AML-193 (cell line): ENCODE measurements at places on chromosomes 2 and 18.

- no peak for DNase-seq
These were observed 454.6 kb downstream of the MEIS1 start for GRCh38 chr2:66889632-66889882.

- DNase-seq = no peak
These were observed 176.9 kb downstream of the VAPA start for GRCh38 chr18:10090668-10091067.

DNA sequence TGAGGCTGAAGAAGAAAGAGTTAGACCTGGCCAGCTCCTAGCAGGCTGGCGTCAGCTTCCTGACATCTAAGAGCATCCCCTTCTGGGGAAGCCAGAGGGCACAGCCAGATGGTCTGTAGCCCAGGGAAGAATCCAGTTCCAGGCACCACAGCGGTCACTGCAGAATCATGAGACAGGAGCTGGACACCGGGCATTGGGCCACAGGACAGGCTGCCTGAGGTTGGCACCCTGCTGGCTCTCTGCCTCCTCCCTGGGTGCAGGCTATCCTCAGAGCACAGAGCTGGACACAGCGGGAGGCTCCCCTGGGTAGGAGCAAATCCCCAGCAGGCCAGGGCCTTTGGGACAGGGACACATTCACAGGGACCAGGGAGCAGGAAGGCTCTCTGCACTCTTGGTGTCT, 19.8 kb upstream of the ATOH8 start:
- no peak for DNase-seq

DNA sequence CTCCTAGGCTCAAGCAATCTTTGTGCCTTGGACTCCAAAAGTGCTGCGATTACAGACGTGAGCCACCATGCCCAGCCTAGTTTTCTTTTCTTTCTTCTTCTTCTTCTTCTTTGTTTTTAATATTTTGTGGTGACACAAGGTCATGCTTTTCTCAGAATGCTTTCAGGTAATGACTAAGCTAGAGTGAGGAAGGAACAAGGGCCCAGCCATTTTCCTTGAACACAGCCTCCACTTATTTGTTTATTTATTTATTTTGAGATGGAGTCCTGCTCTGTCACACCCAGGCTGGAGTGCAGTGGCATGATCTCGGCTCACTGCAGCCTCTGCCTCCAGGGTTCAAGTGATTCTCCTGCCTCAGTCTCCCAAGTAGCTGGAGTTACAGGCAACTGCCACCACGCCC, 74.3 kb upstream of the ST3GAL5 start:
- DNase-seq = no peak

GRCh38 chr2:240925191-240925567, 19.0 kb downstream of the CROCC2 start:
- no peak for DNase-seq

GRCh38 chr2:238431-238830, 25.4 kb downstream of the SH3YL1 start:
- no peak for DNase-seq

GRCh38 chr2:45559436-45559835, 51.6 kb downstream of the SRBD1 start:
- no peak for DNase-seq
